Activated effector memory CD4-positive, alpha-beta T cell treated with Interleukin-2 at 50 U/mL for 16 hours (primary cell): ENCODE measurements at places on chromosomes 5 and 9.

DNA sequence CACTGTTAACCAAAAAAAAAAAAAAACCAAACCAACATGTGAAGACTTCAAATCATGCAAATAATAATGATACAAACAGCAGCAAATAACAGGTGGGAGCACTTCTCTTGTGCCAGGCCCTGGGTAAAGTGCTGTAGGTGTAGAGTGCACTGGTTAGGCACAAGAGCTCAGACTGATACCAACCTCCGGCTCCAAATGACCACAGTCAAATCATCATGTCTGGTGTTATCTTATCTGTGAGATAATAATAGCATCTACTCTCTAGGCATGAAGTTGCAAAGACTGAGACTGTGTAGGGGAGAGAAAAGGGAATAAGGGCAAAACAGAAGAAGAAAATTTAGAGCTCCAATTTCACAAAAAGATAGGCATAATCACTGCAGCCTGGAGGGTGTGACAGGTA is 159.5 kb downstream of the ARL15 start:
- no peak for DNase-seq

DNA sequence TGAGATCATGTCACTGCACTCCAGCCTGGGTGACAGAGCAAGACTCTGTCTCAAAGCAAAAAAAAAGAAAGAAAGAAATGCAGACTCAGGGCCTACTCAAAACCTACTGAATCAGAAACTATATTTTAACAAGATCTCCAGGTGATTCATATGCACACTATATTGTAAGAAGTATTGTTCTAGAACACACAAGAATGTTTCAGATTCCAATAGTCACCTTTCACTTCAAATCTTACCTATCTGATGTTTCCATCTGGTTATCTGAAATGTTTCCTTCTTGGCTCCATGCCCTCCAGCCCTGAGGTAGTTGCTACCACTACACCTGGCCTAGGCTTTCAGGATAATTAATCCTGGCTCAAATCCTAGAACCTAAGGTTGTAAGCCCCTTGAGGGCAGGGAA is 36.8 kb upstream of the SNX2 start:
- no peak for DNase-seq

GRCh38 chr5:5276430-5276829 is 136.3 kb downstream of the ADAMTS16 start:
- no peak for DNase-seq

DNA sequence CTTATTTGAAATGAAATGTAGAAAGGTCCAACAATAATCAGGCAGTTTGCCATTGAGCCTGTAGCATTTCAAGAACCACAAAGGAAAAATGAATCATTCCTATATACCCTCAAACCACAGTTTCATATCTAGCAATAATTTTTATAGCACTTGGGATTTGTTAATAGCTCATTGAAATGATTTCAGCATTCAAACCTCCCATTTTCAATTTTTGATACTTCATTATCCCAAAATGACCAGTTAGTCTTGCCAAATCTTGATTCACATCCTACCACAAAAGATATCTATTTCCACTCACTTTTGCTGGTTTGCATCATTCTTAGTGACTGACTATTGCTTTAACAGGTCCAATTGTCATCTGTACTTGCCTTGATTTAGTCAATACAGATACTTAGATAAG is 790.1 kb downstream of the TLE1 start:
- DNase-seq, result no peak

DNA sequence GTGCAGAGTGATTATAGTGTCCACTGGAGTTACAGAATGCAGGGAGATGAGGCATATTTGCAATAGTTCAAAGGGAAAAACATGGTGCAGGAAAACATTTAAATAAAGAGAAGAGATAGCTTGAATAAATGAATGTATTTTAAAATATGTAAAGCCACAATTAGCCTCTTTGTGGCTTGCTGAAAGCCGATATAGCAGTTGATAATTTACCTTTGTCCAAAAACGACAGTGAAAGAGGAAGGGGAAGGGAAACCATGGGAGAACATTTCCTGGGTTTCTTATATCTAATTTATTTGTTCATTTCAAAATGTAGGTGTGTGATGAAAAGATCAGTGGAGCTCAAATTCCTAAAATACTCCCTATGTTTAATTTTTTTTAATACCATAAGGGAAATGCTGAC is 156.1 kb downstream of the DENND1A start:
- no peak for DNase-seq
